ENCODE measurements at places on chromosomes 3 and 15. TPM values are rescaled to one million over a fixed set of nuclear protein-coding genes. Genes with fewer than 3 reads are reported as not detected.

GRCh38 chr3:70580021-70580420, 267.6 kb upstream of the MDFIC2 start:
- DNase-seq = no peak

- no peak for DNase-seq
Measured at GRCh38 chr3:31364711-31365110, 168.0 kb upstream of the STT3B start.

DNA sequence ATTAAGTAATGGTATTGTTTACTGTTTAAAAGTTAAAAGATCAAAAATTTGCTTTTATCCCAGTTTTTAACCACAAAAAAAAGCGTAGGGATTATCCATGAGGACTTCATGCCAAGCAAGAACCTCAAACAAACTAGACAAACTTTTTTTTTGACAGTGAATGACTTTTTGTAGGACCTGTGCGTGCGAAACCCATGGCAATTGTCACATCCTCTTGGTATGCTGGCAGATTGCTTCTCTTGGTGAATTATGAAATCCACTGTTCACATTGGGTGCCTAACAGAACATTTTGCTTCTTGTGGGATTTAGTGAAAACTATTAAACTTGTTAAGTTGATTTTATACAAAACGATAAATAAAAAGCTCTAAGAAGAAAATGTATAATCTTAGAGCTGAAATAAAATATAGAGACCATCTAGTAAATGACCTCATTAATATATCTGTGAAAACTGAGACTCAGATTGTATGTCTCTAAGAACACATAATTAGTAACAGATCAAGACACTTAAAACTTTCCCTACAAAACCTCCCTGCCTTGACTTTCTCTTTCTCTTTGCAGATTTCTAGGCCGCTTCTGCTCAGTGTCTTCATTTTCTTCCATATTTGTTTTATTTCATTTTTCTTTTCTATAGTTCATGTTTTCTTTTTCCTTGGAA, 87.3 kb upstream of the CGNL1 start:
- no peak for DNase-seq

GRCh38 chr3:109363634-109364033, 26.3 kb upstream of the DPPA4 start:
- DNase-seq = no peak

GRCh38 chr3:185728630-185729336, 96.1 kb downstream of the IGF2BP2 start:
- DNase-seq = no peak

GRCh38 chr3:134150476-134150875, 100.2 kb downstream of the RYK start:
- no peak for DNase-seq

GRCh38 chr3:150462108-150462507, 54.0 kb downstream of the TSC22D2 start:
- DNase-seq = no peak

GRCh38 chr15:61227269-61227949, 1.7 kb downstream of the RORA start:
- DNase-seq = no peak

GRCh38 chr3:4980229-4981203, 1.3 kb downstream of the BHLHE40 start:
- DNase-seq = peak; percentile 91

DNA sequence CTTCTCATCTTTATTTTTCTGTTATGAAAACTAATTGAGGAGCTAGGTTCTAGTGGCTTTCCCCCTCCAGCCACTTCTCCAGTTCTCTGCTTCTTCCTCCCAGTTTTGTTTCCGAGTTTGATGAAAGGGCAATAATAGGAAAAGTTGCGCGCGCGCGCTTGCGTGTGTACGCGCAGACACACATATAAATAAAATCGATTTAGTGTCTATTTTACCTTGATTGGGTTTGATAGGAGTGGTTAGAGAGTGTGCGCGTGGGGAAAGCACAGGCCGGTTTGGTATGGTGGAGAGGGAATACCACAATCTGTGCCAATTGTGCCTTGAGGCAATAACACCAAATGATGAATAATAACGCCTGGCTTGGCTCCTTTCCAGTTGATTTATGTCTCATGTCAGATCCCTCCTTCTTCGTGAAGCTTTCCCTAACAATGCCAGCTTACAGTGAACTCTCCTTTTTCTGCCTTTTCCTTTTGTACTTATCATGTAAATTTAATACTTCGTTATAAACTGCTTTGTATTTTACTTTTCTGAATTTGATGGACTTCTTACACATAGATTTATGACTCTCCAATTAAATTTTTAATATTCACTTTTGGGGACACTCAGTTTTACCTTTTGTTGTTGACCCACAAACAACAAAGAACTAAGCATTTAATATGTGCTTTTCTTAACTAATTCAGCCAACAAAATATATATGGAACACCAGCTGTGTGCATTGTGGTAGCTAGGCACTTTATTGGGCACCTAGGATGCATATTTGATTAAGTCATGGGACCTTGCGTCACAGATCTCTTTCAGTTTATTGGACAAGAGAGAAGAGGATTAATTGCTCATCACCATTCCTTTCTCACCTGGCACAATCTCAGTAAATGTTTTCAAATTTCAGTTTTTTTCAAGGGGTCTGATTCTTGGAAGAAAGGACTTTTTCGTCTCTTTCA, 1.7 kb downstream of the TIPARP start:
- DNase-seq = peak; percentile 32

- DNase-seq = no peak
Measured at GRCh38 chr3:180764481-180764880, 85.2 kb upstream of the CCDC39 start.

GRCh38 chr3:20323307-20323927, 137.4 kb upstream of the SGO1 start:
- no peak for DNase-seq

- no peak for DNase-seq
Measured at GRCh38 chr3:168457954-168458539, 362.3 kb upstream of the GOLIM4 start.

- DNase-seq = no peak
Measured at GRCh38 chr3:70824773-70825172, 512.3 kb upstream of the MDFIC2 start.

DNA sequence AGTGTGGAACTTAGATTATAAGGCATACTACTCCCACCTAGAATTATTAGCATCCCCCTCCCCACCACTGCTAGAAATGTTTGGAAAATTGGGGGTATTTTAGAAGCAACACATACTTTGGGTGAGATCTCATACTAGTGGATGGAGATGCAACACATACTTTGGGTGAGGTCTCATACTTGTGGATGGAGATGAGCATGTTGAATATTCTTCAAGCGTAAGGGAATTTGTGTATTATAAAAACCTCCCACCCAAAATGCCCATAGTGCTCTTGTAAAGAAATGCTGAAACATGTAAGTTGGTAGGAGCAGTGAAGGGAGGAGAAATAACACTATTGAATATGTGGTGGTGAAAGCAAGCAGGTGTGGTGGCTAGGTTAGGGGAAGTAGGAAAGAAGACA, 124.0 kb upstream of the EPHA3 start:
- no peak for DNase-seq

- DNase-seq = no peak
Measured at GRCh38 chr15:90441027-90441426, 53.0 kb downstream of the IQGAP1 start.

GRCh38 chr3:12353796-12354525, 65.1 kb downstream of the PPARG start:
- no peak for DNase-seq

DNA sequence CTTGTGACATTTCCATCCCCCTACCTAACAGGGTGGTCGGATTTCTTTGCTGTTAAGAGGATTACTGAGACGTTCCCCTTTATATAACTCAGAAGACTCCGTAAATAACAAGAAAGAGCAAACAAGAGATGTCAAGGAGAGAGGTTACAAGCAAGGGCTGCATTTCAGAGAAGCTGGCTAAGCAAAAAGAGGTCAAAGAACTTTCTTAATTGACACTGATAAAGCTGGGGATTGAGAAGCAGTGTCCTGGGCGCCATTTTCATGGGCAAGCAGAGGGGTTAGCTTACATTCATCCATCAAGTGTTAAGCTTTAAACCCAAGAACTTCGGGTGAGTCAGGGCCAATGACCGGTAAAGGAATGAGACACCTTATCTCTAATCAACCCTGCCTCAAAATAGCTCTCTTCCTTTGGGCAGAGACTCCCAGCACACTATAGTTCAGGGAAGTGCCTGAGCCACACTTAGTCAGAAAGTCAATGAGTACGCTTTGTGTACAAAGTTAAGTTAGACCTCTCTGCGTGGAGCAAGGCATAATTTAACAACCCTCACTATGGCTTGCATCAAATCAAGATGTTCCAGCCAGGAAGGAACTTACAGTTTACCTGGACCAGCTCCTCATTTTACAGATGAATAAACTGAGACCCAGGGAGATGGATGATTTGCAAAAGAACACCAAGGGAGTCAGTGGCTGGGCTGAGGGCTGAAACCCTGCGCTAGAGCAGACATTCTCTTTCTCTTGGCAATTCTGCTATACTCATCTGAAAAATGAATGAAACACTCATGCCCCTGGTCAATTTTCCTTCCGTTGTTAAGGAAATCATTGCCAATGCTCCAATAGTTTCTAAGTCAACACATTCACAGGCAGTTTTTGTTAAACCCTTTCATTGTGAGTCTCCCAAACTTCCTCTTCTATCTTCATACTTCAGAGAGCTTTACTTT, 44.6 kb downstream of the CCNL1 start:
- DNase-seq = no peak

- no peak for DNase-seq
Measured at GRCh38 chr3:112651516-112651915, 10.6 kb upstream of the CCDC80 start.

- peak; percentile 67 for DNase-seq
Measured at GRCh38 chr15:63503739-63504246, 600 bp upstream of the USP3 start.

DNA sequence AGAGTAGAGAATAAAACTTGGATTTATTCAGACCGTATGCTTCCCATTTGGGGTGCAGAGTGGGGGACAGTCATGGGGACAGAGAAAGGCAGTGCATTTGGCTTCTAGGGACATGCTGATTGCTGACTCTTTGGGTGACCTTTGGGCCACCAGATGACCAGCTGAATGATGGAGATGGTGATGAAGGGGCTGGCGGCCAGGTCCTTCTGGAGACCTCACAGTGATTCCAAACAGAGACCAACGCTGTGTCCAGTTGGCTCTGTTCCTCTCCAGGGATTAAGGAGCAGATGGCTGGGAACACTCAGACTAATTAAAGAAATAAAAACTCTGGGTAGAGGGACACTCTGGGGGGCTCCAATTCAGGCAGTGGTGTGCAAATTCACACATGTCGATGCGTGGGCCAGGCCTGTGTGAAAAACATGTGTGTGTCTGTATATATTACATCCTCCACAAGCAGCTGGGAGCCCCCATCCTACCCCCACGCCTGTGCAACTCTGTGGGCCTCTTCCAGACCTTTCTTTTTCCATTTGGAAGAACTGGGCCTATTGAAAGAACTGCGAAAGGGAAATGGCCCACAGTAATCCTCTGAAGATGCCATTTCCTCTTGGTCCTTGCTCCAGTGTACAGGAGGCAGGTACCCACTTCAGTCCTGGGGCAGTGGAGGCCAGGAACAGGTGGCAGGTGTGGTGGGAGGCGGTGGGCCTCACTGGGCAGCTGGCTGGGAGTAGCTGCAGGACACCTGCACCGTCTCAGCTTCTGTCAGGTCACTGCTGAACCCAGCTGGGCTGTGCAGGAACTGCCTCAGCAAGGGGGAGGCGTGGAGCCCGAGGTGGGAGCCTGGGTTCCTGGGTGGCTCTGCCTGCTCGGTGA, 8.9 kb downstream of the XIRP1 start:
- no peak for DNase-seq

Gene CPB1
- under 0.01 TPM for total RNA-seq

Gene SLC38A3
- under 0.01 TPM for total RNA-seq

Gene NUDT16
- 18.3 TPM for total RNA-seq

Gene MYO5A
- 17.5 TPM for total RNA-seq

Gene GP5
- 0.27 TPM for total RNA-seq

Gene FOXB1
- total RNA-seq = not detected

Gene ZNF80
- not detected for total RNA-seq

Gene GOLGA6B
- not detected for total RNA-seq

Gene CCDC39
- not detected for total RNA-seq

Gene FBXO40
- total RNA-seq = not detected

Gene IFT57
- 36.6 TPM for total RNA-seq

Gene KLHL24
- total RNA-seq = 65.2 TPM
